ENCODE measurements at places on chromosomes 3 and 15.

- DNase-seq, result no peak
These were observed 6.4 kb upstream of the GLCE start for GRCh38 chr15:69154078-69154477.

DNA sequence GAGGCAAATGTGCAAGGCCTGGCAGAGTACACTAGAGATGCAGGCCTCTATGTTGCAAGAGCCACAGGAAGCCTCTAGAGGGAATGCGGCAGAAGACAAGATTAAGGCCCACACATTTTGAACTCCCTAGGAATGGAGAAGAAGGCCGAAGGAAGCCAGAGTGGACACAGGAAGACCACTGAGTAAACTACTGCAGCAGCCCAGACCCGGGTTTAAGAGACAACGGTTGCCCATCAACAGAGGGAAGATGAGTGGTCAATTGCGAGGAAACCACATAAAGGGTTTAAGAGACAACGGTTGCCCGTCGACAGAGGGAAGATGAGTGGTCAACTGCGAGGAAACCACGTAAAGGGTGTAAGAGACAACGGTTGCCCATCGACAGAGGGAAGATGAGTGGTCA is 14.6 kb downstream of the CHSY1 start:
- no peak for DNase-seq

- DNase-seq, result no peak
These were observed 63.2 kb upstream of the HES1 start for GRCh38 chr3:194072691-194073279.

GRCh38 chr3:69104586-69104985 is 17.8 kb downstream of the LMOD3 start:
- DNase-seq, result no peak

DNA sequence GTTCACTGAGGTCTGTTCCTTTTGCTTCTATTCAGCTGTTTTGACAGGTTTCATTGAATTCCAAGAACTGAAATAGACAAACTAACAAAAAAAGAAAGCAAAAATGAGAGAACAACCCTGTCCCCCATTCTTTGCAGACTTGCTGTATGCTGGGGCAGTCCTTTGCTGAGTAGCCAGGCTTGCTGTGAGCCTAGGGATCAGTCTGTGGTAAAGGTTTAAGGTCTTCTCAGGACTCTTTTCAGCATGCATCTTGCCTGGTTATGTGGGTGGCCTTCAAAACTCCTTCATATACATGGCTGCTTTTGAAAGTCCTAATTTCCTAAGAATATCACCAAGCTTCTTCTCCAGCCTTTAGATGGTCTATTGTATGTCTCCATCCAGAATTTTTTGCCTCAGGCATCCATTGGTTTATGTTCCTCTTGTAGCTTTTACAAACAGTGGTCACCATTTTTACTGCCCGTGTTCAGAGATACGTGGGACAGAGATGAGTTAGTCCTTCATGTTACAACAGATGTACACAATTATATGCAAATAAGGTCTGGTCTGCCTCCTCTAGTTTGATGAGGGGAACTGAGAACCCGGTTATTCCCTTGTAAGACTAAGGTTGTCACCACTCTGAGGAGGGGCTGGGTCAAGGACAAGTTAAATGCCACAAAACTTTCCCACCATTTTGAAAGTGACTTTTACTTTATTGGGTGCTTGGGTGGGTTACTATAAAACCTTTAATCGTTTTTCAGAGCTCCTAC is 41.4 kb downstream of the SACM1L start:
- no peak for DNase-seq

DNA sequence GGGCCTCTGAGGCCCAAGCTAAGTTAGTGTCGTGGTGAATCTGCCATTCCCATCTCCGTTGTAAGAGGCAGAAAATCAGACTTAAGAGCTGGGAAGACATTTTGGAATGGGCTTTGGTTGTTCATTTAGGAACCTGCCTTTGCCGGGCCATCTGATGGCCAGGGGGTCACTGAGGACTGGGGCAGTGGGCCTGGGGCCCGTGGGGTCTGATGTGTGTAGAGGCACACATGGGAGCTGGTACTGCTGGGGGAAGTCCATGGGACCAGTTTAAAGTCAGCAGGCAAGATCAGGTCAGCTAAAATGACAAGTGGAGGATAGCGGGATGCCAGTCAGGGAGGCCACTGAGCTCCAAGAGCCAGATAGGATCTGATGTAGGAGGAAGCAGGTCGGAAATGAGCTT is 38.3 kb upstream of the RGMA start:
- no peak for DNase-seq

GRCh38 chr15:84734794-84735479 is 13.5 kb upstream of the ZNF592 start:
- no peak for DNase-seq

- DNase-seq, result no peak
These were observed 42.6 kb downstream of the ARHGAP31 start for GRCh38 chr3:119336823-119337222.

DNA sequence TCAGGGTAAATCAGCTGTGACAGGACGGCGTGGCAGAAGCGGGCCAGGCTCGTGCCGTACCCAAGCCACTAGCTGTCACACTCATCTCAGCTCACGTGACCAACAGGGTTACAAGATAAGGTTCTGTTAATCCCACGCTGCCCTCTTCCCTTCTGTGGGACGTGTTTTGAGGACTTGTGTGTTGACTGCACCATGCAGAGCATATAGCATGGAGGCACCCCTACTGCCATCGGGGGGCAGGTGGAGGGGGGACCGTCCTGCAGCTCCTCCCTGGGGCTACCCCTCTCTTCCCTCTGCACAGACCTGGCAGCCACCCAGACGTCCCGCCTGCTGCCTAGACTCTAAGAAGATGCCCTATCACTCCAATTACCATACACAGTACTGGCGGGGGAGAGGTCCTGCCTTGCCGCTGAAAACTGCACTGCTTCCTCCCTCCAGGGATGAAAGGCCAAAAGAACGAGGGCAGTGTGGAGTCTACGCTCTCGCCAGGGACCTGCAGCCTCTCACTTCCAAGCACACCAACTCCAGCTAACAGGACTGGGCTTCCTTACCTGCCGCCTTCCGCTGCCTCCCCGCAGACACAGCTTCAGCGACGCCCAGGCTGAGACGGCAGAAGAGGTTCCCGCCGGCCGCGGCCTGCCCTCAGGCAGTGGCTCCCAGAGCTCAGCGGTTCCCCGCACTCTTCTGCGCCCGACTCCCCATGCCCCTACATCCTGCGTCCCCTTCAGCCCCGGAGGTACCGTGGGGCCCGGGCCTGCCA is at the start of gene TNK2:
TSS of gene TNK2 (minus strand) at position 618 of the 760 bp plus-strand sequence. CDS start 19,963 bp downstream, outside the sequence.
- no peak for DNase-seq

GRCh38 chr15:62816342-62817069 is 226.0 kb upstream of the TPM1 start:
- no peak for DNase-seq

DNA sequence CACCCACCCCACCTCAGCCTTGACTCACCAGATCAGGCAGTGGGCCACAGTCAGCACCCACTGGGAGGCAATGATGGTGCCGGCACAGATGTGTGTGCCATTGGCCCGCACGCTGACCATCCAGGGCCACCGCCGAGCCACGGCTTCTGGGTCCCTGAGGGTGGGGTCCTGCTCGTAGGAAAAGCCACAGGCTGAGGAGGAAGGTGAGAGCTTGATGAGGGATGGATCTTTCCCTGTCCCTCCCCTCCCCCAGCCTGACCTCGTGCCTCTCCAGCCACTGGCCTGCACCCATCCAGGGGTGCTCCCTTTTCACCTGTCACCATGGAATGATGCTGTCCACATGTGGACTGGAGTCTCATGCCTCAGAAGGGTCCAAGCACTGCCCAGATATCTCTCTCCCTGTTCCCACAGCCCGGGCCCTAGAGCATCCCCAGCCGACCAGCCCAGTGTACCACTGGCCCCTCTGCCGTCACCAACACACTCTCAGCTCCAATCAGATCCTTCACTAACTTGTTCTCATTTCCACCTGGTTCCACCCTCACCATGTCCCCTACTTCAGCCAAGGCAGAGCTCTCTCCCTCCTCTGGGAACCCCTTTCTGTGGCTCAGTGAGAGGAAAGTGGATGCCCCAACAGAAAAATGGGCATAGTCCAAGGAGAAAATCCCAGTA is 2.0 kb downstream of the PRSS50 start:
- DNase-seq, result peak; percentile 17

DNA sequence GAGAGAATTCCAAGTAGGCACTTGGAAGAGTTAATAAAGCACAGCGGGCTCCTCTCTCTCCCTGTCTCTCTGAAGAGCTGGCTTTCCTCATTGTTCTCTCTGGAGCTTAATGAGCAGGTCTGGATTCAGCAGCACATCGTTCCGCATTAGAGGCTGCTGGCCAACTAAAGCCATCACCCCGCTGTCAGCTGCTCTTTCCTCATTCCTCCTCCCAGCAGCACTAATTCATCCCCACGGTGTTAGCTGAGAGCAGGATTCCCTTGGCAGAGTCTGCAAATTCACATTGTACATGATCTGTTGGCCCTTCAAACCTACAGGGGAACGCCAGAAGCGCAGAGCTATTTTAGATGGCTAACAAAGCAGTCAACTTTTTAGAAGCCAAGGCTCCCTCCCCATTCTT is 44.2 kb downstream of the SGO1 start:
- DNase-seq, result no peak

DNA sequence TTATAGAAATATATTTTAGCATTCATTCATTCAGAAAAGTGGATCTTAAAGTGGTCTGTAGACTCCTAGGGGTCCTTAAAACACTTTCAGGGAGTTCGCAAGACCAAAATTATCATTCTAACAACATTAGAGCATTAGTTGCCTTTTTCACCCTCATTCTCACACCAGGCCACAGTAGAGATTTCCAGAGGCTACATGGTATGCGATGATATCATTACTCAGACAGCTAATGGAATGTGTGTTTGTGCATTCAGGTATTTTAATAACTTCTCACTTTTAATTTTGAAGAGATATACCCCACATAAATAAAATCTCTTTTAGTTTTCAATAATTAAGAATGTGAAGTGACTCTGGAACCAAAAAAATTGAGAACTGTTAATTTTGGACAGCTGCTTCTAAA is 206.9 kb downstream of the NSUN3 start:
- DNase-seq, result no peak

GRCh38 chr3:152243301-152243711 is 25.4 kb upstream of the MBNL1 start:
- no peak for DNase-seq

- DNase-seq, result no peak
These were observed 27.8 kb downstream of the IFT80 start for GRCh38 chr3:160370987-160371857.

DNA sequence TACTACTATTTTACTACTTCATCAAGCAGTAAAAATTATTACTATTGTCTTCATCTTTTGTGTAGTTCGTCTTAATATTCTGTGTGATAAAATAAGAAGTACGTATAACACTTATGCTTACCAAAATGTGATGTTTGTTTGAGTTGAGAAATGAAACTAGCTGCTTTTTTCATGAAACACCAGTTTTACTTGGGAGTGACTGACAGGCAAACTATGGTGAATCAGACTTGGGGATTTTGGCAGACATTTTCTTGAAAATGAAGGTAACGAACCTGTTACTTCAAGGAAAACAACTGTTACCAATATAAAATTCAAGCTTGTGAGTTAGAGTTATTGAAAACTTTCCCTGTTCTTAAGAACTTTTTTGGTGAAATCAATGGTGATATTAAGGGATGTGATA is 10.3 kb downstream of the U2SURP start:
- DNase-seq, result no peak

DNA sequence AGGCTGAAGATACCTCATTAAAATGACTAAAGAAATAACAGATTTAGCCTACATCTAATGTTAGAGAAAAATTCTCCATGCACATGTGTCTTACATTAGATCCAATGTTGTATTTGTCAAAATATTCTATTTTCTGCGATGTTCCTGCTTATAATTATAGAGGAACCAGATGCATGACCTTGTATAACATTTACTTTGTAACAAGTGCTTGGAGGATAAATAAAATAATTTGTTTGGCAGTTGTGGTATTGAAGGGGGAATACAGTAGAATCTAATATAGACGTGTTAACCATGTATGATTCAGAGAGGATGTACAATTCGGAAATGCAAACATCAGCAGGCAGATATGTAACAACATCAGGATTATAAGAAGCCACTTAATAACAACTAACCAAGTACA is 922.2 kb downstream of the TUSC7 start:
- no peak for DNase-seq

- no peak for DNase-seq
These were observed 68.9 kb upstream of the ANKRD34C start for GRCh38 chr15:79213650-79214049.

GRCh38 chr3:140711390-140712035 is 33.6 kb downstream of the TRIM42 start:
- DNase-seq, result no peak

DNA sequence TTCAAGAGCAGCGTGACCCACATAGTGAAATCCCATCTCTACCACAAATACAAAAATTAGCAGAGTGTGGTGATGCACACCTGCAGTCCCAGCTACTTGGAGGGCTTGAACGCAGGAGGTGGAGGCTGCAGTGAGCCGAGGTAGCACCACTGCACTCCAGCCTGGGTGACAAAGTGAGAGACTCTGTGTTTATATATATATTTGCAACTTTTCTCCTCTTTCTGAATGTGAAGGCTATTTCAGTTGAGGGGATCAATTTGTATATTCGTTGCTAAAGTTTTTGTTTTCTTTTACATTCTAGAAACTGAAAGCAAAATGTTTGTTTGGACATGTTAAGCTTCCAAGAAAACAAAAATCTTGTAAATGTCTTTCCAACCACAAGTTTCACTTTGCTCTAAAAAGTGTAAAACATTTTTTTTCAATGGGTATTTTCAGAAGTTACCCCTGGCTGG is 29.8 kb upstream of the FAM98B start:
- DNase-seq, result no peak

DNA sequence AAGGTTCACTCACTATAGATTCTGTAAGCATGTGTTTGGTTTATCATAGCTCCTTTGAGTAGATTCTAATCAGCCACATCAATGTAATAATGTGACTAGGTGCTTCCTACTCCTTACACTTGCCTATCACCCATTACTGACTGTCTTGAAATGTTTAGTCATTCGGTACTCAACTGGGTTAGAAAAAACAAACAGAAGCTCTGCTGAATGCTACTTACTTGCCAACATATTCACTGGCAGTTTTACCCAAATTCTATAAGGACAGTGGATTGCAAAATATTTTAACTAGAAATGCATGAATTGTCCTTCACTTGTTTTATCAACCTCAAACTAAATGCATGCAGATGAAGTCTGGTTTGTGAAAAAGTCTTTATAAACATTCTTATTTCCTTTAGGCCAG is 352.1 kb upstream of the ALCAM start:
- DNase-seq, result no peak

DNA sequence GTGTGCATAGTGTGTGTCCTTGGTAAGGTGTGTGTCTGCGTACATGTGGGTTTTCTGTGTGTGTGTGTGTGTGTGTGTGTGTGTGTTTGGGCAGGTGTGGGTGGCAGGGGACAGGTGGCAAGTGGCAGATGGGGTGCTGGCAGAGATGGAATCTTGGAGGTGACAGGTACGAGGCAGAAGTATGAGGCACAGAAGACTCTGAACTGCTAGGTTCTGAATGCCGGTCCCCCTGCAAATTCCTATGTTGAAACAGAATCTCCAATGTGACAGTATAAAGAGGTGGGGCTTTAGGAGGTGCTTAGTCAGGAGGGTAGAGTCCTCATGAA is 29.8 kb downstream of the SRPRB start:
- DNase-seq, result no peak

Measured in omental fat pad (tissue), 4 donors.